ENCODE measurements at places on chromosomes 4 and X.
A peak's percentile ranks its signal among the peaks of the same experiment; 100 is the strongest.

GRCh38 chr4:39521253-39521919, 5.9 kb downstream of the UGDH start:
- no peak for DNase-seq

- DNase-seq = no peak
Measured at GRCh38 chrX:155876704-155877103, 4.4 kb upstream of the VAMP7 start.

GRCh38 chr4:137952116-137952515, 290.0 kb downstream of the SLC7A11 start:
- no peak for DNase-seq

DNA sequence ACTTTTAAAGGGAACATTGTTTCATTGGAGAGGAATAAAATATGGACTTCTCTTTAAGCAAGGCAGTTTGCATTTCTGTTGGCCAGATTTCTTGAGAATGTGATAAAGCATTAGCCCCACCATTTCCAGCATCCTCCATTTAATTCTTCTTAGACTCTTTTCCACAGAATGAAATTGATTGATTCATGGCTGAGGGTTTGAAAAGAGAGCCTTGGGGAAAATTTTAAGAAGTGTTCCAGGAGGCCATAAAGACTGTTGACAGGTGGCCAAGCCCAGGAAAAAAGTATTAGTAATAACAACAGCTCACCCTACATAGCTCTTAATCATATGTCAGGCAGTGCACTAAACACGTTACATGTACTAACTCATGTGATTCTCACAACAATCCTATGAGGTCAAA, 53.4 kb downstream of the SHROOM3 start:
- no peak for DNase-seq

DNA sequence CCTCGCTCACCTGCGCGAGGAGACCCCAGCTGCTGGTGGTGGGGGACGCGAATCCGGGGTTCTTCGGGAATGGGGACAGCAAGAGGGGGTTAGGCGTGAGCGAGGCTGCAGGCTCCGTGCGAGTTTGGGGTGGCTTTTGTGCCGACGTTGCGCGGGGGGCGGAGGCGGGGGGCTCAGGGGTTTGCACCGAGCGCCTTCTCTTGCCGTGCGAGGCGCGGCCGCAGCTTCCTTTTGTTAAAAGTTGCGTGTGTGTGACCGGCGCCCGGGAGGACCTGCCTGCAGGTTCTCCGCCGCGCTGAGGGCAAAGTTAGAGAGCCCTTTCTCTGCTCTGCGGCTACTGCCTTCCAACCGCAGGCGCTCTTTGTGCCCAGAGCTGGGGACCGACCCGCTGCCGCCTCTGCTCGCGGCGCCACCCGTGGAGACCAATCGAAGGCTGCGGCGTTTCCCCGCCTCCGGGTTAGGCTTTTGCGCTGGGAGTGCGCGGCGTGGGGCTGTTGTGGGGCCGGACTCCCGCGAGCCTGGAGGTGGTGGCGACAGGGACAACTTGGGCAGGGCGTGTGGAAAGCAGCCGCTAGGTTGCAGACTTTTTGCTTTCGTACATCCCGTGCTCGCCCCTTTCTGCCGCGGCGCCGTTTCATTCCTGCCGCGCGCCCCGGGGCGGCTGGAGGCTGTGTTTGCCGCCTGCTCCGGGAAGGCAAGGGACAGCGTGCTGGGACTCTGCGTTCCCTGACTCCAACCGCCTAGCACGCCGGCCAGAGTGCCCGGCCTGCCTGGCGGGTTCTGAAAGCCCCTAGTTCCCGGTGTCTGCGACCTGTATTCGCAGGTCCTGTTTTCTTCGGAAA, 716 bp downstream of the KIT start:
- DNase-seq = peak; percentile 40

DNA sequence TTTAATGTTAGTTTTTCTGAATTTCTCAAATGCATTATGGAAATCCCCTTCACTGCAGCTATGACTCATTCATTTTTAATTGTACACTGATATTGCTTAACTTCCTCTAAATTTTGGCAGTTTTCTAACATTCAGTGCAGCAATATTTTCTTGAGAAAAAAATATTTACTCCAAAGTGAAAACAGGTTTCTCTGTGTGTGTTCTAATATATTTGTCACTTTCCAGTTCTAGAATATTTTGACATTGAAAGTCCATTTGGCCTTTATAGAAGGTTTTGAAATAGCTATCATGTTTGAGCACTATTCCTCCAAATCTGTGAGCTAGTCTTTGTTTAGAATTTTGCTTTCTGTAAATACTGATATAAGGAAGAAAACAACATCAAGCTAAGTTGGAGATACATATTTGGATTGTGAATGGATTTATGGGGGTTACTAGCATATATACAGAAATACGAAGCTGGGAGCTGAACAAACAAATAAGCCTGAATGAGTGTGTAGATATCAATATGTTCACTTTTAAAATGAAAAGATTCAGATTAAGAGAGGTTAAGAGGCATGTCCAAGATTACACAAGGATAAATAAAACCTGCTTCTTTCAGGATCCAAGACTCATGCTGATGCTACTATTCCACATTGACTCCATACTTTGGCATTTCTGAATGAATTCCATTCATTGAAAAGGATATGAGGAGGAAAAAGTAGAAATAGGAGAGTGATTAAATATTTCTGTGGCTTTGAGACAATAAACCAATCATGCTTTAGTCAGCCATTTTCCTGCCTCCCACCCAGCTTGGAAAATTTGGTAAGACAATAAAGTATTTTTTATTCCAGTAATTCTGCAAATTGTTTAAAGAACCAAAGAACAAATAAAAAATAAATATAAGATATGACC, 57.3 kb upstream of the SLIT2 start:
- DNase-seq = peak; percentile 78

GRCh38 chr4:94339779-94340178, 2.9 kb downstream of the HPGDS start:
- DNase-seq = no peak

DNA sequence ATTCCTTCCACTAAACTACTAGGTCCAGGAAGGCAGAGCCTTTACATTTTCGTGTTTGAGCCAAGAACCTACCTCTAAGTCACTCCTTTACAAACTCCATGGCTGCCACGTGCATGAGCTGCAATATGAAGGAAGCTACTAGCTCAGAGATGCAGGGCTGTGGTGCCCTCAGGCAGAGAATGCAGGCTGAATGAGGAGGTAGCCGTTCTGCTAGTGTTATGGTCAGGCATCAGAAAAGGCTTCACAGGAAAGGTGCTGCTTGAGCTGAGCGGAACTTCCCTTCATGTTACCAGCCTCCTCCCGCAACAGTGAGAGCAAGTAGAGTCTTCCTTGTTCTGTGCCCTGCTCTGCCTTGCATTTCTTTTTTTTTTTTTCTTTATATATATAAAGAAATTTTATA, 148.3 kb upstream of the PACRGL start:
- no peak for DNase-seq

DNA sequence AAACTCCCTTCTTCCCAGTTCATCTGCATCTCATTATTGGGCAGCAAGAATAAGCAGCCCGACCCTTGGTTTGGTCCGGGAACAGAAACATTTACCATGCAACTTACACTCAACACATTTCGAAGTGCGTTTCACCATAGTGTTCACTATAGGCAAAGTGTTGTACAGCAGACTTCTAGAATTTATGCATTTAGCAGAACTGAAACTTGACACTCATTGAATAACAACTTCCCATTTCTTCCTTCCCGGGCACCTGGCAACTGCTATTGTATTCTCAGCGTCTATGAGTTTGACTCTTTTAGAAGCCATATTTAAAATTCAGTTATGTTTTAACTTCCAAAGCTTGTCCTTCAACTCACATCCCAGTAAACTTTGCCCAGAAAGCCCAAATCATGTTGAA, 840.6 kb downstream of the NLGN4X start:
- DNase-seq = no peak

DNA sequence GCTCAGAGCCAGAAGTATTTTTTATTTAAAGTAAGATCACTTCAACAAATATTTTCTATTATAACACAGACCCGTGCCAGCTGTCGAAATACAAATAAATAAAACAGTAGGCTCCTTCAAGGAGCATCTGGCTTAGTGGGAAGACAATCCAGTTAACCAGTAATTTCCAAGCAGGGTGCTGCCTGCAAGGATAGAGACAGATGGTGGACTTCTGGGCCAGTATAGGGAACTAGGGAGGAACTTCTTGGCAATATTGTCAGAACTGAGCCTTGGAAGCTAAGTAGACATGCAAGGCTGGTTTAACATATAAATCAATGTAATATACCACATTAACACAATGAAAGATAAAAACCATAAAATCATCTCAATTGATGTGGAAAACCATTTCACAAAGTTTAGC, 17.0 kb upstream of the MTMR1 start:
- no peak for DNase-seq

- DNase-seq = no peak
Measured at GRCh38 chrX:78011846-78012245, 42.4 kb upstream of the PGAM4 start.

DNA sequence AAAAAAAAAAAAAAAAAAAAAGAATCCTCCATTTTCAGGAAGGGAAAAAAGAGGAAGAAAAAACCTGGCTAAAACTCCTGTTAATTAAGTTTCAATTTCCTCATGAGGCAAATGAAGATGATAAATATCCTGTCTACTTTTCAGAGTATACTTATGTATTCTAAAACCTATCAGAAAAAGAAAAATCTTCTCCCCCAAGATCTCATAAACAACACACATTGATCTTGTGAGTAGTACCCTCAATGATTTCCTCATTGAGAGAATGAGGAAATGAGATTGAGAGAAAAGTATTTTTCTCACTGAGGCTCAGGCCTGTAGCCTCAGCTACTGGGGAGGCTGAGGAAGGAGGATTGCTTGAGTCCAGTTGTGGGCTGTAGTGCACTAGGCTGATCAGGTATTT, 146.7 kb downstream of the TET2 start:
- DNase-seq = no peak

GRCh38 chrX:18654875-18655836, 16.8 kb downstream of the RS1 start:
- no peak for DNase-seq

DNA sequence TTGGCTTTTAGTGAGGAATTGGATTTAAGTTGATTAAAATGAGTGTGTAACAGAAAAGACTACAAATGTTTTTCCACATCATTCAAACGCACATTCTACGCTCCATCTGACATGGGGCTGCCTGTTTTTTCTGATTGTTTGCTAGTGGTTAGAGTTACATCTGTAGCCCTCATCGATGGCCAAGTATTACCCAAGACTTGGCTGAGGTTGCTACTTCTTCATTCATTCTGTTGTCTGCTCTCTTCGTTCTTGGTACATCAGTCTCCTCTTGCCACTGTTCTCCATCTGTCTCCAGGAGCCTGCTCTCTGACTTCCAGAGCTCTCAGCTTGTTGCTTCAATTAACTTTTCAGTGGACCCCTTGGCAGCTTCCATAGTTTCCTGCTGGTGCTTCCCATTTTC, 1844.6 kb upstream of the TENM3 start:
- no peak for DNase-seq

- no peak for DNase-seq
Measured at GRCh38 chrX:113906168-113906567, 677.7 kb upstream of the HTR2C start.

DNA sequence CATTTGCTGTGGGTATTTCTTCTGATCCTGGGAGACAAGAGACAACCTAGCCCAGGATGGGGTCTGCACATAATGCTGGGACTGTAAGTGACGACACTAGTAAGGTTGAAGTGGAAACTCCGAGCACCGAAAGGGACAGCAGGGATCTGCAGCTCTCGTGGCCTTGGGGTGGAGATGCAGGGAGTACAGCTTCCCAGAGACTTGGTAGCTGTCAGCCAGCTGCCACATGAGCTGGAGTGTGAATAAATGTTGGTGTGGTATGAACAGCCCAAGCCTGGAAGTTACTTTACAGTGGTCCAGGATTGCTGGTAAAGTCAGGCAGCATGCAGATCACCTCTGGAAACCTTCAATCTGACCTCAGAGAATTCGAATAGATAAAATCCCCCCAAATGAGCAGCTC, 97.6 kb downstream of the FAM193A start:
- no peak for DNase-seq

GRCh38 chr4:123578276-123579029, 181.9 kb downstream of the SPRY1 start:
- DNase-seq = no peak

GRCh38 chr4:36207831-36208520, 36.3 kb downstream of the ARAP2 start:
- no peak for DNase-seq

GRCh38 chr4:15066140-15066539, 63.9 kb downstream of the CPEB2 start:
- no peak for DNase-seq

- DNase-seq = no peak
Measured at GRCh38 chr4:74543983-74544382, 99.0 kb downstream of the AREG start.

GRCh38 chrX:51614353-51615012, 4.2 kb downstream of the CENPVL3 start:
- DNase-seq = no peak

DNA sequence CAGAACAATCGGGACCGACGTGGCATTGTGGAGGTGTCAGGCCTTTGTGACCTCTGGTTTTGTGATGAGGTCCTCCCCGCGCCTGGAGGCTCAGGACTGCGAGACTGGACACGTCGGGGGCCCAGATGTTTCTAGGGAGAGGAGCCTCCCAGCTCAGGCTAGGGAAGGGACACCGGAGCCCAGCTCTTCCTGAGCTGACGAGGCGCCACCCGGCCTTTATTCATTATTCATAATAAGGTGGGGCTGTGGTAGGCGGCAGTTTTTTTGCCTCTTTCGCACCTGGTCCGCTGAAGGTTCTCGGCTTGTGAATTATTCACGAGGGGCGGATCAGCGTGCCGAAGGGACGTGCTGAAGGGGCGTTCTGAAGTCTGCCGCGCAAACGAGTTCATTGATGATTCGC, 2.3 kb upstream of the UBA1 start:
- no peak for DNase-seq
